ENCODE measurements at places on chromosomes 5 and 9. TPM values are rescaled to one million over a fixed set of nuclear protein-coding genes. Genes with fewer than 3 reads are reported as not detected.

ANKRD55 gene
- not detected for total RNA-seq

NSG2 gene
- total RNA-seq, result 0.22 TPM

FSTL4 gene
- 2.3 TPM for total RNA-seq

CARTPT gene
- not detected for total RNA-seq

SPATA31C1 gene
- not detected for total RNA-seq

LHX3 gene
- not detected for total RNA-seq

- H3K27ac ChIP-seq, result no peak overlapping the region
- no peak for DNase-seq
- H3K27me3 ChIP-seq, result no peaks in the 10 kb centered on the region
- no peaks in the 10 kb centered on the region for H3K36me3 ChIP-seq
These were observed 26.0 kb upstream of the SVEP1 start for GRCh38 chr9:110605565-110605964.

- DNase-seq, result no peak
- H3K4me1 ChIP-seq, result peaks cover 8% of the 10 kb centered on the region
These were observed 160.7 kb upstream of the ACOT12 start for GRCh38 chr5:81554647-81555046.

GRCh38 chr5:35145691-35146317 lies 84.5 kb downstream of the PRLR start:
- H3K4me1 ChIP-seq, result peaks cover 12% of the 10 kb centered on the region
- no peaks in the 10 kb centered on the region for H3K36me3 ChIP-seq
- DNase-seq, result no peak
- no peak overlapping the region for H3K4me3 ChIP-seq

GRCh38 chr9:96204853-96205252 lies 97.1 kb downstream of the HSD17B3 start:
- H3K27ac ChIP-seq, result no peak overlapping the region
- H3K36me3 ChIP-seq, result no peaks in the 10 kb centered on the region
- no peaks in the 10 kb centered on the region for H3K27me3 ChIP-seq
- no peak for DNase-seq
- H3K4me3 ChIP-seq, result no peak overlapping the region
- peaks cover 9% of the 10 kb centered on the region for H3K4me1 ChIP-seq

- H3K4me3 ChIP-seq, result no peak overlapping the region
- DNase-seq, result no peak
- no peak overlapping the region for H3K27ac ChIP-seq
These were observed 566.5 kb downstream of the LRRC70 start for GRCh38 chr5:63145167-63145566.

DNA sequence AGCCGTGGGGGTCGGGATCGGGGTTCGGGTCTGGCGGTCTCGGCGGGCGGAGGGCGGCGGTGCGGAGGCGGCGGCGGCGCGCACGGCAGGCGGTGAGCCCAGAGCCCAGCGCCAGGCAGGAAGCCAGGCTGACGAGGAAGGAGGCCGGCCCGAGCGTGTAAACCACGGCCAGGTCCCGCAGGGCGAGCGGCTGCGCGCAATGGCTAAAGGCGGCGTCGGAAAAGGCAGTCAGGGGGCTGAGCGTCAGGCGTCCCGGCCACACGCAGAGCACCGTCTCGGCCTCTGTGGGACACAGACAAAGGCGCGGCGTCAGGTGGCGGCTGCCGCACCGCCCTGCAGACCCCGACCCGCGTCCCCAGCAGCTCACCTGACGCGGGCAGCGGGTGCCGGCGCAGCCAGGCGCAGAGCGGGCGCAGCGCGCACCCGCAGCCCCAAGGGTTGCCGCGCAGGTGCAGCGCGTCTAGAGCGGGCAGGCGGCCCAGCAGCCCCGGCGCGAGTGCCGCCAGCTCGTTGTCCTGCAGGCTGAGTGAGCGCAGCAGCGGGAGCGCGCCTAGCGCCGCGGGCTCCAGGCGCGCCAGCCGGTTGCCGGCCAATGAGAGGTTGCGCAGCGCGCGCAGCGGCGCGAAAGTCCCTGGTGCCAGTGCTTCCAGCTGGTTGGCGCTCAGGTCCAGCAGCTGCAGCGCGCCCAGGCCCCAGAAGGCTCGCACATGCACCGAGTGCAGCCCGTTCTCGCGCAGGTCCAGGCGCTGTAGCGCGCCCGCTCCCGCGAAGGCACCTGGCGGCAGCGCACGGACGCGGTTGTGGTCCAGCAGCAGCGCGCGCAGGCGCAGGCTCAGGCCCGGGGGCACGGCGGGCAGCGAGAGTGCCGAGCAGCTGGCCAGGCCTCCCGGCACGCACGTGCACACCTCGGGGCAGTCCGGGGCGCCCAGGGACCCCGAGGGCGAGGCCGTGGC lies 671 bp downstream of the LRRC26 start:
- no peak overlapping the region for H3K27ac ChIP-seq
- peak; percentile 92 for DNase-seq
- peaks cover 14% of the 10 kb centered on the region for H3K4me1 ChIP-seq
- no peaks in the 10 kb centered on the region for H3K36me3 ChIP-seq

DNA sequence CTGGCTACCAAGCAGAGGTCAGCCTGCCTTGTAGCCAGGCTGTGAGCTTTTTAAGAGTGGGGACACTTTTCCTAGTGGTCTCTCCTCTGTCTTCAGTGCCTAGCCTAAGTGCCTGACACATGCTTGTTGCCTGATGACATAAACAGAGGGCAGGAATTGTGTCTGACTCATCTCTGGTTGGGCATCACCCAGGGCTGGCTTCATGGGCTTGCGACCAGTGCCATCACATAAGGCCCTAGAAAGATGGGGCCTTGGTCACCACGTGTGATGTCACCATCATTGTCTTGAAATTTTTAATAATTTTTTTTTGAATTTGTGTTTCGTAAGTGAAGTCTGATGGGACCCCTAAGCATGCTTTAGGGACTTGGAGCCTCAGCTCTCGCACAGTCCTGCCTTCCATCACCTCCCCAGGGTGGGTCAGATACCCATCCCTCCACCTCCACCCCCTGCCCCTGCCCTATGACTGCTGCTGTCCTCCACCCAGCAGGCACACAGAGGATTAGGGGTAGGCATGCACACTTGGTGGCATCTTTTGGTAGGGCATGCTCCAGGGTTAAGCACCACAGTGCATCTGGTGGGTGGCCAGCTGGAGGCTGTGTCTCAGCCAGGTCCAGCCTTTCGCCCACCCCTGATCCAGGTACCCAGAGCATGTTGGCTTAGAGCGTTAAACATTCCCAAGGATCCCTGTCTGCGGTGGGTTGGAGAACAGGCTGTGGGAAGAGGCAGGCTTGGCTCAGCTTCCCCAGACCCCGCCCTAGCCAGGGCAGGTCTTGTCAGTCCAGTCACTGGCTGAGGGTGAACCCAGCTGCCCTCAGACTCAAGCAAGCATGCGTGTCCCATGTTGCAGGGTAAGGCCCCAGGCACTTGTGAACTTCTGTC lies 80.1 kb upstream of the SH3PXD2B start:
- no peak for DNase-seq
- no peak overlapping the region for H3K4me3 ChIP-seq
- H3K36me3 ChIP-seq, result no peaks in the 10 kb centered on the region
- H3K27ac ChIP-seq, result no peak overlapping the region

DNA sequence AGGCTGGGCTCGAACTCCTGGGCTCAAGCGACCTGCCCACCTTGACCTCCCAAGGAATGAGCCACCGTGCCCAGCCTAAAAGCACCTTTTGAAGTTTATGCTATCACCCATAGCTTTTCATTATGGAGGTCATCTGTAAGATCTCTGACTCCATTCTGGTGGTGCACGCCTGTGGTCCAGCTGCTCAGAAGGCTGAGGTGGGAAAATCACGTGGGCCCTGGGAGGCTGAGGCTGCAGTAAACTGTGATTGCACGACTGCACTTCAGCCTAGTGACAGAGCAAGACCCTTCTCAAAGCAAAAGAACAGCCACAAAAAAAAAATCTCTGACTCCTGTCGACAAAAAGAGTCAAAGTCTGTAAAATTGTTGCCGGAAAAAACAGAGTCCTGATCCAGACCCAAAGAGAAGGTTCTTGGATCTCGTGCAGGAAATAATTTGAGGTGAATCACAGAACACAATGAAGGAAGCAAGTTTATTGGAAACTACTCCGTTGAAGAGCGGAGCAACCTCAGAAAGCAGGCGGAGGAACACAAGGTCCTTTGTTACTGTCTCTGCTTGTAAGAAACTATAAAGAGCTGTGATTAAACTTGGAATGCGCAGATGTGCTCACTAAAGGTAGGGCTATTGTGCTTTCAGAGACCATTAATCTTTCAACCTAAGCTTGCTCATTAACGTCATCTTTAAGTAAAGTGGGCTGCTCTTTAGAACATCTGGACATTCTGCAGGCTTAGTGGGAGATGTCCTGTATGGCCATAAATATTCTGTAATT lies 2.0 kb upstream of the HAUS6 start:
- peaks cover 11% of the 10 kb centered on the region for H3K4me1 ChIP-seq
- no peaks in the 10 kb centered on the region for H3K27me3 ChIP-seq
- no peaks in the 10 kb centered on the region for H3K36me3 ChIP-seq
- H3K4me3 ChIP-seq, result no peak overlapping the region

DNA sequence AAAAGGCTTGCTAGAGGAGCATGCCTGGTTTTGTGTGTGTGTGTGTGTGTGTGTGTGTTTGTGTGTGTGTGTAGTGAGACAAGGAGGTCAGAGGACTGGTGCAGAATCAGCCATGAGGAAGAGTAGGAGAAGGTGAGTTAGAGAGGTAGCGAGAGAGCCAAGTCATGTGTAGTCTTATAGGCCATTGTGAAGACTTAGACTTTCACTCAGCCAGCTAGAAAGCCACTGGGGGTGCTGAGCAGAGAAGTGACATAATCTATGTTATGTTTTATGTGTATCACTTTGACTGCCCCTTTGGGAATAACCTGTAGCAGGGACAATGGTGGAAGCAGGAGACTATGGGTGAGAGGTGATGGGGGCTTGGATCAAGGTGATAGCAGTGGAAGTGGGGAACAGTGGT lies 180.5 kb upstream of the CLINT1 start:
- peaks cover 3% of the 10 kb centered on the region for H3K4me1 ChIP-seq
- no peaks in the 10 kb centered on the region for H3K27me3 ChIP-seq
- no peak overlapping the region for H3K4me3 ChIP-seq
- no peak overlapping the region for H3K27ac ChIP-seq
- no peak for DNase-seq

Measured in neural progenitor cell (in vitro differentiated cells).